ENCODE measurements at places on chromosomes 7 and 10.

DNA sequence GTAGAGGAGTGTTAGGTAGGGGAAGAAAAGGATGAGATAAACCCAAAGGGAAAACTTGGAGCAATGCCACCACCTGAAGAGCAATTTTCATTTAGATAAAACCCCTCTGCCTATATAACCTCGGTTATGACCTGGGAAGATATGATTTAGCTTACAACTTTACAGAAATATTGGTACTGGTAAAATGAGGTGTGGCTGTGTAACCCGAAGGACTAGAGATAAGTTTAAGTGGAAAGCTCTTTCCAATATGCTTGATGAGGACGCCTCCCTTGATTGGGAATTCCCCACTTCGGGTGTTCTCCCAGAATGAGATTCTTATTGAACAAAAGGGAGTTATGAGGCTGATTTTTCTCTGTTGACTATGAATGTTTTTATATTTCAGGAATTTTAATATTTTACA, 109.5 kb upstream of the CDK6 start:
- no peak for DNase-seq

DNA sequence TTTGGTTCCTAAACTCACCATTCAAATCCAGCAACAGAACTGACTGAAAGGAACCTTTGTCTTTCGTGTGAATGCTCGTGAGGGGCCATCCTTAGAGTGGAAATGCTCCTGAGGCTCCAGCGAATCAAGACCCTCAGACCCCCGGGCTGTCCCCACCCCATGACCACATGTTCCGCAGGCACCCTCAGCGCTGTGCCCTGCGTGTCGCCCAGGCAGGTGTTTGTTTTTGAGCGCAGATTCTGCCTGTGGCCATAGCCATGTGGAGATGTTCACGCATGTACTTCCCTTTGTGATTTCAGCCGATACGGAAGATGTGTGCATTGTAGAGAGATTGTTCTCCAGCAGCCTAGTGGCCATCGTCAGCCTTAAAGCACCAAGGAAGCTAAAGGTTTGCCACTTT, 24.2 kb downstream of the WIPI2 start:
- DNase-seq, result no peak

- no peak for DNase-seq
Observed at GRCh38 chr7:114358911-114359310, 55.7 kb upstream of the FOXP2 start.

- no peak for DNase-seq
Observed at GRCh38 chr10:94214481-94214893, 148.3 kb downstream of the NOC3L start.

- no peak for DNase-seq
Observed at GRCh38 chr7:77222065-77222464, 22.4 kb upstream of the FGL2 start.

GRCh38 chr10:130387936-130388580, 251.9 kb downstream of the GLRX3 start:
- no peak for DNase-seq

GRCh38 chr10:98478430-98479222, 31.9 kb upstream of the HPS1 start:
- no peak for DNase-seq

DNA sequence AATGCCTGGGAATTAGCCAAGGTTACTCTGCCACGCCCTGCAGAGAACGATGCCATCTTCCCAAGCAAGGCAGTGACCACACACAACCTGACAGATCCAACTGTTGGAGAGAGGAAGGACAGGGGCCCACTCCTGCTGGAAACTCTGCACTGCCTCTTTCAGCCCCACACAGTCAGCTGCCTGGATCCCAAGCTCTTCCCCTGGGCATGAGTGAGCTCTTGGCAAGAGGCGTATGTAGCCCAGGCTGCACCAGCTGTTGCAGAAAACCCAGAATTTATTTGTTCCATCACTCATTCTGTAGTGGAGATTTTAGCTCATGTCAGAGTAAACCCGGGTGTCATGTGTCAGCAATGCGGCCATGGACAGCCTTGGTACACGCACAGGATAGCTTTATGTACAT, 135.1 kb upstream of the TRIM24 start:
- DNase-seq, result no peak

DNA sequence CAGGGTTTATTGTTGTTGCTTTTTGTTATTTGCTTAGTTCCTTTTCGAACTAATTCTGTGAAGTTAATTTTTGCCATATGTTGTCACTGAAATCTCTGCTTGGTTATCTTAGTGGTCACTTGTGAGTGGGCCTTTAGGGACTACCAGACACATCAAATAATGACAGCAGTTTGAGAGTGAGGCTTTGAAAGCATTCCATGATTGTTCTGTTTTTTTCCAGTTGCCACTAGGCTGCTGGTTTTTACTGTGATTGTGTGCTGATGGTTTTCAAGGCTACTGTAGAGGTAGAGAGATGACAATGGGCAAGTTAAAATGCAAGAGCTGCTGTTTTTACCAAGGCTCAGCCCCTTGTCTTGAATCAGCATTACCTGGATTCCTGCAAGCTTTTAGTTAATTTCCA, 20.0 kb downstream of the SEPTIN7 start:
- DNase-seq, result no peak

DNA sequence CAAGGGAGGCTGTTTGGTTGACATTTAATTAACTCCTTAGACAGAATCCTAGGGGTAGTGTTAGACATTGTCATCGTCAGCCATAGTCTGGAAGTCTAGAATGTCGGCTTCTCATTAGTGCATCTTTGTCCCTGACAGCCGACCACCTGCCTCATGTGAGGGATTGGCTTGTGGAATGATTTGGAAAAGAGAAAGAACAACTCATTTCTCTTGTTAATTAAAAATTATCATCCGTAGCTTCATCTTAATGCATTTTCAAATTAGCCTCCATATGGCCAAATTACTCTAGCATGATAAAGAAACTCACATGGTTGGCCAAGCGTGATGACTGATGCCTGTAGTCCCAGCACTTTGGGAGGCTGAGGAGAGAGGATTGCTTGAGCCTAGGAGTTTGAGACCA, 97.7 kb upstream of the PARD3 start:
- DNase-seq, result no peak

GRCh38 chr10:87739703-87740102, 78.3 kb downstream of the ATAD1 start:
- DNase-seq, result no peak

DNA sequence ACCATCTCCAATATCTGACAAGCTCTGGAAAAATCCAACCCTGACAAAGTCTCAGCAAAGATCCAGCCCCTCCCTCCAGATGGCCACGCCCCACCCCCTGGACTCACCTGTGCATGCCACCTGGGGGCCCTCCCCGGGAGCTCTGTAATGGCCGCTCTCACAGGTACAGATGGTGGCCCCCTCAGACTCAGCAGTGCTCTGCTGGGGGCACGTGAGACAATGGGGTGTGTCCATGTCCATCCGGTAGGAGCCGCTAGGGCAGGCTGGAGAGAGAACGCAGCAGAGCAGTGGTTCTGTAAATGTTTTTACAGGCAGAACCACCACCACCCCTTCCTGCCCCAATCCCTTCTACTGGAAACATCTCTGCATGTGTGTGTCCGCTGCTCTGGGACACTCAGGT, 9.5 kb downstream of the EPHA1 start:
- DNase-seq, result no peak

- peak; percentile 52 for DNase-seq
Observed at GRCh38 chr10:91032611-91033206, 111.8 kb upstream of the ANKRD1 start.

DNA sequence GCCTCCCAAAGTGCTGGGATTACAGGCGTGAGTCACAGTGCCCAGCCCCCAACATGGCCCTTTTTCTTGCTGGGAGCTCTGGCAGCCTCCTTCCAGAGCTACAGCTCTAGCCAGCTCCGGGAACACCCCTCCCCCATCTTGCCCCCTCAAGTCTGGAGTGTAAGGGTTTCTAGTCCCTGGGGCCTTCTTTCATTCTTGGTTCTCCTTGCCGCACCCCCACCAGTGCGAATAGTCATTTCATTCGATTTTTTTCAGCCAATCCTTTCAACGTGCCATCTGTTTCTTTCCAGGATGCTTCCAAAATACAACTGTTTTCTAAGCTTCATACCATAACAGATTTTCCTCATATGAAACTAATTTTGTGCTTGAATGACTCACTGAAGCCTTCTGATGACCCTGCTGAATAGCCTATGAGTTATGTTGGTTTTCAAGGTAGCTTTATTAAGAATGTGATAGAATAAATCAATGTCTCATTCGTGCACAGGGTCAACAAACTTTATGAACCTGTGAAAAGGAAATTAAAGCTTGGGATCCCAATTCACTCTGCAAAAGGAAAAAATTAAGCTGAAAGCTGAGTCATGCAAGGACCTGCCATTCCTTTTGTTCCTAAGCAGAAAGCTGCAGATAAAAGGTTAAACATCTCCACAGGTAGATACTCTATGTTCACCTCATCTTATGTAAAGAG, 38.6 kb downstream of the CDC14C start:
- DNase-seq, result no peak

GRCh38 chr10:123552760-123553554, 113.2 kb upstream of the GPR26 start:
- DNase-seq, result no peak

- DNase-seq, result no peak
Observed at GRCh38 chr7:47292832-47293309, 289.0 kb downstream of the TNS3 start.

GRCh38 chr7:158268816-158269535, 318.6 kb downstream of the PTPRN2 start:
- DNase-seq, result no peak

GRCh38 chr7:24175603-24176002, 108.4 kb upstream of the NPY start:
- DNase-seq, result no peak

DNA sequence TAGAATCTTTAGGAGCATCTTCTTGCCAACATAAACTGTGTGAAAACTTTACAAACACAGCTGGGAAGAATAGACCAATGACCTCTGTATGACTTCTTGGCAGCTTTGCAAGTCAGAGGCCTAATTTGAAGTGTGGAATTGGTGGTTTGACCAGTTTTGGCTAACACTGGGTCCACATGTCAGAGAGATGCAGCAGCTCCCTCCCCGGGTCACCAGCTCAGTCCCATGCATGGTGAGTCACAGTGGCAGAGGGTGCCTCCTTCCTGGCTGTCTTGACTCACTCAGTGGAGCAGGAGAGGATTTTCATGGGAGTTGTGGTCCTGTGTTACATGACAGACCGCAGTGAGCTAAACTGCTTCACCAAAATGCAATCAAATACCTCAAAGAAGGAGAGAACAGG, 8.2 kb upstream of the STARD3NL start:
- DNase-seq, result peak; percentile 23

- DNase-seq, result no peak
Observed at GRCh38 chr7:81349044-81349443, 420.8 kb downstream of the HGF start.

DNA sequence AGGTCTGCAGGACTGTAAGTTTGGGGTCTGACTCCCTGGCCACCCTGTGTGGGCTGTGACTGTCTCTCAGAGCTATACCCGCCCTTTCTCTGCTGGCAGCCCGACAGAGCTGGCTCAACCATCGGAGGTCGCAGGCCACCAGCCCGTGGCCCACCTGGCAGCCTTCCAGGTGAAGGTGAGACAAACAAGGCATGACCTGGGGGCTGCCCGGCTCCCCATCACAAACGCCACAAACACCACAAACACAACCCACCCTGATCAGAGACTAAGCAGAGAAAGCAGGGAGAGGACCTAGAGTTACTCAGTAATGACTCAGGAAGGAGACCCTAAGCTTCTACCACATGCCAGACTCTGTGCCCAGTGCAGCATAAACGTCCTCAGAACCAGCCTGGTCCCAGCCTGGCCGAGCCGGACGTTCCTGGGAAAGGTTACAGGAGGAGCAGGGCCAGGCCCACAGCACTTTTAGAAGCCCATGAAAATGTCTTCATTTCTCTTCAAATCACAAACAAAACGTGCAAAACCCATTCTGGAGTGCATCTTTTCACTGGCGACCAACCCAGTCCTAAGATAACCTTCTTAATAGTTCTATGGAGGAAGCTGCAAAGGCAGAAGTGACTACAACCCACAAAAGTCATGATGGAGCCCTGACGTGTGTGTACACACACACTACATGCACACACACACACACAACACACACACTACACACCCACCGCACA, 66.8 kb downstream of the MKI67 start:
- no peak for DNase-seq

DNA sequence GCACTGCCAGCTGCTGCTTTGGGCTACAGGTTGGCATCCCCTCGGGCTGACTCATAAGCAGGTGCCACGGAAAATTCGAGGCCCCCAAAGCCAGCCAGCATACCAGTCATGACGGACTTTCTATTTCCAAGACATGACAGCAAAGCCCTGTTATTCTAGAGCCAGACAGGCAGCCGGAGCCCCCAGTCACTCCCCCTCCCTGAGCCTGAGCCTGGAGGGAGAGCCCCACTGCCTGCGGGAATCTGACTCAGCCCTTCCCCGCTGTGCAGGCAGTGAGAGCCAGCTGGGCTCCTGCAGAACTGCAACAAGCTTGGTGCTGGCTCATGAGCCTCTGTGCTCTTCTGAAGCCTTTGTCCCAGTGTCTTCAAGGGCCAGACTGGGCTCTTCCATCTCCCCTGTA, 15.8 kb downstream of the BTBD16 start:
- peak; percentile 47 for DNase-seq

GRCh38 chr10:123117644-123118417, 17.9 kb upstream of the HMX3 start:
- DNase-seq, result no peak

- DNase-seq, result no peak
Observed at GRCh38 chr7:81051811-81052413, 133.1 kb upstream of the SEMA3C start.

- no peak for DNase-seq
Observed at GRCh38 chr10:130453036-130453720, 317.0 kb downstream of the GLRX3 start.

DNA sequence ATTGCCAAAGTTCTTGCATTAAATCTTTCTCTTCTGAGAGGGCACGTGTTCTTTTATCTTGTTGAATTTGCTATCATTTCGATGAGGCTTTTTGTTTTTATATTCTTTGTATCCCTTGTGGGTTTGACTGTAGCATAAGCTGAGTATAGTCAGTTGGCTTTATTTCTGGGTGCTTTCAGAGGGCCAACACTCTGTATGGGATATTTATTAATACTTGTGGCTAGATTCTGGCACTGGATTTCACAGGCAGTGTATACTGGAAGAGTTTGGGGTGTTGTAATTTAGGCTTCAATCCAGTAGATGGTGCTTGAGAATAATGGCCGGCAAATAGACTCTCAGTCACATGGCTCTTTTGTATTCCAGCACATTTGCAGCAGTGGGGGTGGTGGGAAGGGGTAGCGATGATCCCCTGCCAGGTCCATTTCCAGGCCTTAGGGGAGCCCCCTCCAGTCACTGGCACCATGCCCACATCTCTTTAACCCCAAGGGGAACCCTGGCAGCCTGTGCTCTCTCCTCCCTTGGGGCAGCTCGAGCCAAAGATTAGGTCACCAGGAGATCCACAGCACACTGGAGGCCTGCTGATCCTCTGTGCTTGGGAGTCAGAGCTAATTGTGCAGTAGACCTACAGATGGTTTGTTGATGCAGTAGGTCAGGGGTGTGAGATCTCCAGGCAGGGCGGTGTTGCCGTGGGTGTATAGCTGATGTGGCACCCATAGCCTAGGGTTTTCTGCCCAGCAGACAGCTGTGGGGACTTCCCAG, 81.8 kb downstream of the PTPN20 start:
- no peak for DNase-seq

DNA sequence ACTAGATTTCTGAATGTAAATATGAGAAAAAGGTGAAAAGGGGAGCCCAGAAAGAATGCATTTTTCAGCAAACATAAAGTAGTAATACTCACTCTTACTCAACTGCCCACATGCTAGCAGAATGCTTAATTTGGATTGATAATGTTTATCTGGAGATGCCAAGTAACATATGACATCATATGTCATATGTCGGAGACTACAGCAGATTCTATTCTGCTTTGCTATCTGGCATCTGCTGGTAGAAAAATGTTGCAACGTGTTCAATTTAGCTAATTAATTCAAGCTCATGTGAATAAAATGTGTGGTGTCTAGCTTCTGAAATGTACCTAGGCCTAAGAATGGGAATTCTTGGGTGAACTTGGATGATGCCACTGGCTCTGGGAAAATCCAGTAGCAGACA, 4.5 kb downstream of the BBIP1 start:
- no peak for DNase-seq

Measured in adrenal gland (tissue), 19 donors.